ENCODE measurements at places on chromosomes 1 and 21.

GRCh38 chr1:54003249-54003646 lies 14.7 kb downstream of the LDLRAD1 start:
- DNase-seq, result no peak

GRCh38 chr1:13517193-13517812 lies 3.5 kb upstream of the LRRC38 start:
- DNase-seq, result no peak

- DNase-seq, result no peak
Measured at GRCh38 chr1:3608154-3608553, 3.2 kb downstream of the MEGF6 start.

GRCh38 chr1:38505944-38506343 lies 353.6 kb downstream of the RRAGC start:
- DNase-seq, result no peak

DNA sequence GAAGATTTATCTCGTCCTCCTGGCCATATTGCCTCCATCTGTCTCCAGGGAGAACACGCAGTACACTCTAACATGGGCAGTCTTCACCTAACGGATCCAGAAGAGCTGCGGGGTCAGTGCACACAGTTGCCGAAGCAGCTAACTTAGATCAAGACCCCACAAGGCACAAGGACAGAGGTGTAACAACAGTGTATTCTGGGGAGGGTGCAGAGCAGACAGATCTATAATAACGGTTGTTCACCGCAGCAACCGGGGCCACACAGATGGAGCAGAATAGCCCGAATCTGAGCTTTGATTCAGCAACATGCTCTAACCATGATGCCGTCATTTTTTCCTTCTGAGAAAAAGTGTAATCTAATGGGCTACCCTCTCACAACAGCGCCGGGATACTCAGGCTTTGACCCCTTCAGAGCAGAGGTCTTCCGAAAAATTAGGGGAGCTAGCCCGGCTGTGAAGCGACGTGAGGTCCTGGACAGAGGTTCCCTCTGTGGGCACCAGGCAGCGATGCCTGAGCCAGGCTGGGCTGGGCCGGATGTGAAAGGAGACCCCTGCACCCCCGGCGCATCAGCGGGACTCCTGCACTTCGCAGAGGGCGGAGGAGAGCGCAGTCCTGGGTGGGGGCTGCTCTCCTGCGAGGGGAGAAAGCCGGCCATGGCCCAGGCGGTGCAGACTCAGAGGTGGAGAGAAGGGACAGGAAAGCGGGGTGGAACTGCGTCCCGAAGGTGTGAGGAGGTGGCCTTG lies 57.5 kb downstream of the BCL9 start:
- DNase-seq, result peak; percentile 44

GRCh38 chr21:42219606-42220137 lies 732 bp downstream of the ABCG1 start:
- DNase-seq, result no peak

DNA sequence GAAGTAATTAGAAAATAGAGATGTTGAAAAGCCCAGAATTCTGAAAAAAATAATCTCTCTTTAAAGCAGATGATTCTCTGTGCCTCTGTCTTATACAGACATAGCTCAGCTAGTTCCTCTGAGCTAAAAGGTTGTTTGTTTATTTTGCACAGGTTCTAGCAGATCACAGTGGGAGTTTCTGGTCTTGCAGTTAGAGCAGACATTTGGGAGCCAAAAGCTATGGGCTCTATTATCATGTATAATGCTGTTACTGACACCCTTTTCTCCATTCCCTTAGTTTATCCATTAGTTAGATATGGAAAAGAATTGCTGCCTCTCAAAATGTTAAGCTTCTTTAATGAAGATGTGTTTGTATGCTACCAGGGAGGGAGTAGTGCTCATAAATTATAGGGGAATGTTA lies 20.5 kb upstream of the CD55 start:
- DNase-seq, result no peak

DNA sequence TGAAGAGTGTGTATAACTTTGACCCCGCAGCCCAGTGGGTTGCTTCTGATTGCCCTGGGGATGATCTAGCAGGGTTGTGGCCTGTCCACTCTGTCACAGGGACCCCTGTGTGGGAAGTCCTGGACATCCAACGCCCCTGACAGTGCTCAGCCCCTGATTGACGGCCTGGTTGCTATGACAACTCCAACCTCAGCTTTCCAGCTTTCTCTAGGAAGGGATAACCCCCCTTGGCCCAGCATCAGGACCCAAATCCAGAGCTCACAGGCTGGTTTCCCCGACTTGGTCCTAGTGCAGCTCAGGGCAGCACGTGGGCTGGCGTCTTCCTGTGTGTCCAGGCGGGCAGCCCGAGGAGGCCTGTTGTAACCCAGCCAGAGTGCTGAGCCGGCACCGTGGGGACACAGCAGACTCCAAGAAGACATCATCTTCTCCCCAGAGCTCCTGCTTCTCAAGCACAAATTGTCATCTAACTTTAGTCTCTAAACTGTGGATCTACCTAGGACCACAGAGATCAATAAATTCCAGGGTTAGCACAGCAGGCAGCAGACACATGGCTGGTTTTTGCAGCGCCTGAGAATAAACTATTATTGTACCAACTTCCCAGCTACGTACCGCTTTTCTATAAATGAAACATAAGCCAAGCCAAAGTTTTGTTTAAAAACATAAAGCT lies 18.9 kb upstream of the PDXK start:
- DNase-seq, result no peak

- no peak for DNase-seq
Measured at GRCh38 chr1:234000557-234001041, 96.1 kb downstream of the SLC35F3 start.

DNA sequence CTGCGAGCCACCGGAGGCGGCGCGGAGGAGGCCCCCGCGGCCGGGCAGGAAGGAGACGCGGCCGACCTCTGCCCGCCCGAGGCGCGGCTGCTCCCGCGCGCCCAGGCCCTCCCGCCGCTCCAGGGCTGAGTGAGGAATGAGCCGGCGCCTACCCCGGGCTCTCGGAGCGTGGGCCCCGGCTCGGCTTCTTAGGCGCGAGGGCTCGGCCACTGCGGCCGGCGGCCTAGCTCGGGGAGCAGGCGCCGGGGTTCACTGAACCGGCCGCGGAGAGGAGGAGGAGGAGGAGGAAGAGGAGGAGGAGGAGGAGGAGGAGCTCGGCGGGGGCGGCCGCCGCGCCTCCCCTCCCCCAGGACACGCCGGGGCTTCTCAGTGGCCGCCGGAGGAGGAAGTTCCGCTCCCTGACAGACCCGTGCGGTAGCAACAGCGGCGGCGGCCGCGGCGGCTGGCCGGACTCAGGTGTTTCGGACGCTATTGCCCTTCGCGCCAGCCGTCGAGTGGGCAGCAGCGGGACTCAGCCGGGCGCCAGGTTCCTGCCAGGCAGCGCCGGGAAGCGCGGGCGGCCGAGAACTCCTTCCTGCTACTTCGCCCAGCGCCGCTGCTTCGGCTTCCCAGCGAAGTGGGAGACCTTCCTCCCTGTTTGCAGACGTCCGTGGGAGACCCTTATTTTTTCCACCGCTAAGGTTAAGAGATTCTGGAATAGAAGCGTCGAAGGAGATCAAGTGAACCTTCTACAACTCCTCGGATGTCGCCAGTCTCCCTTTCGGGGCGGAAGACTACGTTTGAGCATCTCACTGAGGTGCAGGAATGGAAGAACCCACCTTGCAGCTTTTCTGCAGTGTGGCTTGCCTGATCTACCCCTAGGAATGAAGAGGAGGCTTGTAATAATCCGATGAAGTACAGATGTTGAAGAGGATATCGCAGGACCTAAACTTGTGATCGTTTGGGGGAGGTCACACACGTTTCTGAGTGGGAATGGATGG lies at the start of gene MAN1A2:
Gene MAN1A2, plus strand, starts transcription at position 404 of the 980 bp plus-strand sequence. CDS start 735 bp downstream, outside the sequence.
- DNase-seq, result peak; percentile 79

DNA sequence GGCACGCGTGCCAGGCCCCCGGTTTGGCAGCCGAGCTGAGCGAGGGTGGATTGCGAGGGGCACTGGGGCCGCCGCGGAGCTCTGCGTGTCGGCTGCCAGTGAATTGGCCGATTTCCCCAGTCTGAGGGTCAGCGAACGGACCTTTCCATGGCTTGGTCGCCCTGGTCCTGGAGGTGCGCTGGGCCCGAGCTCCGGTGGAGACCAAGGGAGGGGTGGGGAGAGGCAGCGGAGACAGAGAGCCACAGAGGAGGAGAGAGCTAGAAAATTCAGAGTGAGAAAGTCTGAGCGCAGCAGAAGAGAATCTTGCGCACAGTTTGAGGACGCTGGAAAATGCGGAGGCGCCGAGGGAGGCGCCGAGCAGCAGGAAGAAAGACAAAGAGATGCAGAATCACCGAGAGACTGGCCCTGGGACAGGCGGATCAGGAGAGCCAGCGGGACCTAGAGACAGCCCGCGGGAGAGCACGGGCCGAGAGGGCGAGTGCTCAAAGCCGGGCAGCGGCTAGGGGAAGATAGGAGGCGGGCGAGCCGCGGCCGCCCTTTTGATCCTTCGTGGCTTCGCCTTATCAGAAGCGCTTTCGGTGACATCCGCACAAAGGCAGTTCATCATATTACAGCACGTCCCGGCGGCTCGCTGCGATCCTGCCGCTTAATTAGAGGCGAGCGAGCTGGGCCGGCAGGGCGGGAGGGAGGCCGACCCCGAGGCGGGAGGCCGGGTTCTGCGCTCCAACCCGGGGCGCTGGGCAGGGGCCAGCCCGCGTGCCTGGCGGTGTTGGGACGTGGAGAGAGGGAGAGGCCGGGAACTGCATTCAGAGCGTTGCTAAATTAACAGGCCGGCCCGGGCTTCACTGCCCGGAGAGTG lies 12.7 kb downstream of the PAX7 start:
- no peak for DNase-seq

Data from naive thymus-derived CD8-positive, alpha-beta T cell (primary cell).